Stimulated activated CD8-positive, alpha-beta memory T cell treated with anti-CD3 and anti-CD28 coated beads, Interleukin-4, amount 100 ng/mL, for 24 hours (primary cell): ENCODE measurements at places on chromosomes 1 and 21.

DNA sequence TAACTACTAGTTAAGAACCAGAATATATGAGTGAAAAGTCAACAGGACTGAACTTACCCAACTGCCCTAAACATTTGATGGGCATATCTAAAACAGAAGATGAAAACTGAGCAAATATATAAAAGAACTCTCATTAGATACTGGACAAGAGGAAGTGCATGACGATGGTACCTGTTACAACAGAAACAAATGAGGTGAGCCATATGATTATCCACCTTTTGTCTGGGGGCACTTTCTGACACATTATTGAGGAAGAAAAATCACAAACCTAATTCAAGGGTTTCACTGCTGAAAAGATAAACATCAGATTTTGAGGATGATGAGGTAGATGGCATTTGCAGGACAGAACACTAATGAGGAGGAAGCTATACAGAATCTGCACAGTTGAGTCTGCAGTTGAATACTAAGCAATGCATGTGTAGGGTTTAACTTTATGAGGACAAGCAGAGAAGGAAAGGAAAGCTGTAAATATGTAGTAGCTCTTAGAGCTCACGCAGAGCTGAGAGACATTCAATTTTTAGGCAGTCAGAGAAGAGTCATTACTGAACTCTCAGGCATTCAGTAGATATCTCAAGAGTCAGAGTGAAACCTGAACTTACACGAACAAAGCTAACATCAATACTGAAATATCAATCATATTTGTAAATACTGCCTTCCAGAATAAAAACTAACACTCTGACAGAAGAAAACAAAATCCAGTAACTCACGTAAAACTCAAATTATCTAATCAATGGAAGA lies 262.1 kb downstream of the AKT3 start:
- no peak for DNase-seq

DNA sequence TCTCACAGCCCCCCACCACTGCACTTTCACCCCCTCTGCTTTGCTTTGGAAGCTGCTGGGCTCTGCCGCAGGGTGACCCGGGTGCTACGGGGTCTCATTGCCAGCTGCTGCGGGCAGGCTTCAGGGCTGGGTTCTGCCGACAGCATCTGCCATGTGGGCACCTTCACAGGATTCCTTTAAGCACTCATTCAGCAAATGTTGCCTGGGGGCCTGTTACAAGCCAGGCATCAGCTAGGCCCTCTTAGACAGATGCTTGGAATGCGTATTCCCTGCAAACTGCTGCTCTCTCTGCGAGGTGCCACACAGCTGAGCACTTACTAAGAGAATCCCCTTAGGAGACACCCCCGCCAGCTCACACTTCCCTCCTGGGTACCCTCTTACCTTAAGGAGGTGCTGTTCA lies 29.2 kb downstream of the COL16A1 start:
- DNase-seq, result no peak

- DNase-seq, result no peak
Measured at GRCh38 chr1:167479331-167479979, 38.9 kb downstream of the CD247 start.

- no peak for DNase-seq
Measured at GRCh38 chr1:63326106-63326472, 3.7 kb downstream of the FOXD3 start.

- DNase-seq, result no peak
Measured at GRCh38 chr1:42139444-42139843, 13.8 kb upstream of the GUCA2B start.
